Activated T-cell treated with anti-CD3 and anti-CD28 coated beads for 4 hours (primary cell): ENCODE measurements at places on chromosomes 2 and 18.

- DNase-seq = no peak
Measured at GRCh38 chr2:228690681-228691080, 509.2 kb upstream of the SPHKAP start.

DNA sequence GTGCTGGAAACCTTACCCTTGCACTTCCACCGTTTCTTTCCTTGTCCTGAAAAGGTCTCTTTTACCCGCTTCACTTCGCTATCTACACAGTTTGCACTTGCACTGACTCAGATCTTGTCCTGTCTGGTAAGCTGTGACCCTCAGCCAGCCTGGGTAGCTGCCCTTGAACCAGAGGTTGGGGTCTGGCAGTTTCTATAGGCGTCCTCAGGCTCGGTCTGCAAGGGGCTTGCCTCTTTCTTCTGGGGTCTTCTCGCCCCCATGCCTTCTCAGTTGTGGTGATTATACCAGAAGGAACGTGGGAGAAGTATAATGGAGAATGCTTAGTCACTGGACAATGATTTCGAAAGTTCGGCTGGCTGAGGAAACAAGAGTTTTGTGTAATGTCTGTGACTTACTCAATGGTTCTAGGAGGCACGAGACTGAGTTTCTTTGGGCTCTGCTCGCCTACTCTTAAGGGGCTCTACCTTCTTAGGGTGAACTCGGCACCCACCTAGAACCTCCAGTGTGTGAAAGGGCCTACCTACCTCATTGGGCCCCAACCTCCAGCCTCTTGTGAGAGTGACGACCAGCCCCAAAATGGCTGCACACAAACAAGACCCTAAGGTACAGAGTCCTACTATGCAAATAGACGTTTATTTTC is 6.9 kb upstream of the STAT1 start:
- DNase-seq = no peak

GRCh38 chr2:104816143-104816542 is 37.8 kb upstream of the POU3F3 start:
- no peak for DNase-seq

GRCh38 chr18:61031626-61032025 is 301.6 kb upstream of the CDH20 start:
- no peak for DNase-seq

DNA sequence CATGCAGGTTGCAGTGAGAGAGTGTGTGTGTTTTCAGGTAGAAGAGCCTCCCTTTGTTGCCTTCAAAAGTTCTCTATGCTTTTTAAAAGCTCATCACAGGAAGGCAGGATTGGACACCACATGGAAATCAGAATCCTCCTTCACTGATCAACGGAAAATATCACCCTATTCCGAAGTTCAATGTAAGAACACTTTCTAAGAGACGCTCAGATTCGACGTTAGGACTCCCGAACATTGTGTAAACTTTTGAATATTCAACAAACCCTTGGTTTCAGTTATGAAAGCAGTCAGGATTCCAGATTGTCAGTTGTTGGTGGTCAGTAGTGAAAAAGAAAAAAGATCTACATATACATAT is 561.4 kb upstream of the ID2 start:
- no peak for DNase-seq
